ENCODE measurements at places on chromosomes 5 and 9.

DNA sequence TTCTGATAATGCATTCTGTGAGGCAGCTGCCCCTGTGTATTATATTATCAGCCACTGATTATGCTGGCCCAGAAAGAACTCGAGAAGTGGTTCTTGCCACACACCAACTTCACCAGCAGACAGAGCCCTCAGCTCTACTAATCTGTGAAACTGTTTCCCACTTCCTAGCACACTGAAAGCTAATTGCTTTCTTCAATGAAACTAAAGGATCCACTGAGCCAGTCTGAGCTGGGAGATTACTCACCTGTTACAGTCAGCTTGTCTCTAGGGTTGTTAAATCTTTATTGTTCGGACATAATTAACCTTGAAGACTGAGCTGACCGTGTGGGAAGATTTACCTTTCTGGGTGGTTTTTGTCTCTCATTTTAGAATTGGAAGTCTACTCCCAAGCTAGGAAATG is 263.2 kb downstream of the KCTD16 start:
- no peak for DNase-seq

- peak; percentile 77 for DNase-seq
Measured at GRCh38 chr9:129496473-129497004, 124.4 kb downstream of the C9orf50 start.

GRCh38 chr5:34547300-34548085 is 108.6 kb upstream of the RAI14 start:
- no peak for DNase-seq

DNA sequence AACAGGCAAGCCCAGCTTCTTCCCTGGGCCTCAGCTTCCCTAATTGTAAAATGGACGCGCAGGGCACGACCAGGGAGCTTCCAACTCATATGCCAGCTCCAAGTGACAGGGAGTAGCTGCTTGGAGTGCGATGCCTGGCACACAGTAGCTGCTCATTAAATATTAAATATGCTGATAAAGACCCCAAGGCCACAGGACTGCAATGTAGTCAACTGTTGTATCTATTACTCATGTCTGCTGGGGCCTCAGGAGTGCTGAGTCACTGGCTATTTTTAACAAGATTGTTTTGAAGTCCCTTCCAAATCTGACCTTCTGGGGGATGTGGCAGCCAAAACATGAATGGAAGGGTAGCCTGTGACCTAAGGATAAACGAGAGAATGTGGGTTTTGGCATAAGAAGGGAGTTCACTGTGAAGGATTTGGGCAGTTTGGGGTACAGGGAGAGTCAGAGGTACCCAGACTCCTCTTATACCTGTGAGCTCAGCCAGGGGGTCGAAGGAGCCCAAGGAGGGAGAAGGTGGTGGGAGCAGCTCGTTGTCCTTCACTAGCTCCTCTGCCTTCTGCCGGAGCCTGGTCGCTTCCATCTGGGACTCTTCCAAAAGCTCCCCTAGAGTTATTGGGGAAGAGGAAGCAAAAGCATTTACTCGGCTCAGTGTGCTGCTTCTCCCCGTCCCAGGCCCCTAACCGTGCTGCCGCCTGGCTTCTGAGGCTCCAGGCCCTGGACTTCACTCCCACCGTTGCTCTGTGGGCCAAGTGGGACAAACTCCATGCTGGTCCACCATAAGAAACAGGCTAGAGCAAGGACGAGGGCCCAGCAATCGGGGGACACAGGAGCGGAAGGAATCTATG is 17.5 kb downstream of the TNIP1 start:
- no peak for DNase-seq

DNA sequence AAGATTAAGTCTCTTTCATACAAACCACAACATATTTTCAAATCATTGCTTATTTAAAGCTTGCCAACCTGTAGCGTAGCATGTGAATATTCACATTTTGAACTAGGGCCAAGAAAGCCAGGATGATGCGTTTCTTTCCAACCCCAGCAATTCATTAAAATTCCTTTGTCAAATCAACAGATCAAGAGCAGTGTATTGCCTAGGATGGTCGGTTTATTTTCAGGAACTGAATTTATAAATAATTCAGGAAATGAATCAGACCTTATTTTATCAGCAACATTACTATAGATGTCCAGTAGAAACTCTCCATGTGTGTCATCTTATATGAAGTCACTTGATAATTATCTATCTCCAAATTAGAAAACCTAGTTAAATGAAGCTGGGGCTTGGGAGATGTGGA is 13.2 kb upstream of the AUH start:
- DNase-seq = no peak

GRCh38 chr5:77947041-77947428 is 170.9 kb upstream of the TBCA start:
- no peak for DNase-seq

DNA sequence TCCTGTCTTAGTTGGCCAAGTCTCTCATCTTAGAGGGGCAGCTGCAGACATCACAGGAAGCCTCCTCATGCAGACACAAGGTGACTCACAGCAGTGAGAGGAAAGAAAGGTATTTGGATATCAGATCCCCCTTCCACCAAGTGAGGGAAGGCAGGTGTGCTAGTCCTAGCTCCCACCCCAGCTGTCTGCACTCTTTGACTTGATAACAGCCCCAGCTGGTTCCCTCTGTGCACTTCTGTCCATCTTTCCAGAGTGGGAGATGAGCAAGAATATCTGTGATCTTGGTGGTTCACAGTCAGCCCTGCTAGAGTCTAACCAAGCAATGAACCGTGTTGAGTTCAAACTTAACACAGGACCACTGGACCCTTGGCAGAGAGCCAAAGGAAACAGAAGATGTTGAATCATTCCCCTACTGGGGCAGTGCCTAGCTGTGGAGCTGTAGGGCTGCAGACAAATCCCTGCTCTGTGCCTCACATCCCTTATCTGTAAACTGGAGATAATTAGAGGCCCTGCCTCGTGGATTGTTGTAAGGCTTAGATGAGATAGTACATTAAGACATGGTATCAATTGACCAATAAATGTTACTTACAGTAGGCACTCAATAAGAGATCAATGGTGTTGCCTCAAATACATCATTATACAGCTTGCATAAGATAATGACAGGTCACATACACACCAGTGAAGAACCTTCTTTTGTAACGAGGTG is 39.1 kb downstream of the SH3RF2 start:
- DNase-seq = no peak

DNA sequence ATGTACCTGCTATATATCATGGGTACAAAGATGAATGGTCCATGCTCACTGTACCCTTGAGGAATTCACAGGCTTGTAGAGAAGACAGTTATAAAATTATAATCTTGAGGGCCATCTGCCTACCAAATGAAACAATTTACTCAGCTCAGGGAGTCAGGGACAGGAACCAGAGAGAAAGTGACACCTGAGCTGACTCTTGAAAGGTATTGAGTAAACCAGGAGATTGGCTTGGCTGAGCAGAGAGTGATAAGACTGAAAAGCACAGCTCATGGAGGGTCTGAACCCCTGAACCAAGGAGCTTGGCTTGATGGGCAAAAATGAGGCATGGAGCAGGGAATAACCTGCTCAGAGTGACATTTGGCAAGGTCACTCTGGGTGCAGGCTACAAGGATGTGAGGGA is 147.3 kb downstream of the FAM114A2 start:
- no peak for DNase-seq

GRCh38 chr9:124696101-124696500 is 75.0 kb downstream of the NR6A1 start:
- DNase-seq = no peak

GRCh38 chr5:10023494-10023893 is 226.2 kb downstream of the ATPSCKMT start:
- DNase-seq = no peak

GRCh38 chr9:27404661-27405060 is 107.7 kb upstream of the EQTN start:
- no peak for DNase-seq

- DNase-seq = no peak
Measured at GRCh38 chr9:112757282-112757883, 6.8 kb downstream of the SNX30 start.

GRCh38 chr9:94586814-94587213 is 6.8 kb downstream of the FBP2 start:
- DNase-seq = no peak

DNA sequence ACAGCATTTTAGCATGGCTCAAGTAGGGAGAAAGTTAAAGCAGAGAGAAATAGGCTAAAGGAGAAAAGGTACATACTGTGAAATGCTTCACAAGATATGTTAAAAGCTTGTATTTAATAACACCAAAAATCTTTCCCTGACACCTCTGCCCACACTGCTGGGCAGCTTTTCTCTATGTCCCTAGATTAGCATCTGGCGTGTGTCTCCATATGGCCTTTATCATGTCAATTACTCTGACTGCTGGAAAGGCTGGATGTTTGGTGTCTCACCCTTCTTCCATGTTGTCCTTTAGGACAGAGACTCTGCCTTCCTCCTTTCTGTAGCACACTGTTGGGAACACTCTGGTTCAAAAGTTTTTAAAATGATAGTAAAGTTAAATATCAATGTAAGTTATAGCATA is 122.5 kb downstream of the OXCT1 start:
- no peak for DNase-seq

- DNase-seq = no peak
Measured at GRCh38 chr5:55564721-55565120, 30.0 kb upstream of the PLPP1 start.
